Stimulated activated CD4-positive, alpha-beta T cell treated with anti-CD3 and anti-CD28 coated beads, Interleukin-12 subunit alpha, Interleukin-12 subunit beta, amount 100 ng/mL, for 24 hours (primary cell): ENCODE measurements at places on chromosomes 1 and 21.

DNA sequence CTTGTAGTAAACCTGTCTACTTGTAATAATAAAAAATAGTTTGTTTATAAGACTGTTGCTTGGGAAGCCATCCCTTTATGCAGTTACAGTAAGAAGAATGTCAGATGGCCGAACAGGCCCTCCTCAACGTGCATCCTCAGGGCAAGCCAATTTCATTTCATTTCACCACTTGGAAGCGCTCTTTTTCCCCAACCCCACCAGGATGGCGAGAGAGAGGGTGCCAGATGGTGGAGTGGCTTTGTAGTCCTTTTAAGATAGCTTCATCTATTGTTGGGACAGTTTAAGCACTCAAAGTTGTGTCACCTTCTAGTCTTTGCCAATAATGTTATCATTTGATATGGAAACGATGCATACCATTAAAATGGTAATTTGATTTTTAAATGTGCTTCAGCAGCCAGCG is 356.3 kb upstream of the CAMK1G start:
- DNase-seq: no peak

DNA sequence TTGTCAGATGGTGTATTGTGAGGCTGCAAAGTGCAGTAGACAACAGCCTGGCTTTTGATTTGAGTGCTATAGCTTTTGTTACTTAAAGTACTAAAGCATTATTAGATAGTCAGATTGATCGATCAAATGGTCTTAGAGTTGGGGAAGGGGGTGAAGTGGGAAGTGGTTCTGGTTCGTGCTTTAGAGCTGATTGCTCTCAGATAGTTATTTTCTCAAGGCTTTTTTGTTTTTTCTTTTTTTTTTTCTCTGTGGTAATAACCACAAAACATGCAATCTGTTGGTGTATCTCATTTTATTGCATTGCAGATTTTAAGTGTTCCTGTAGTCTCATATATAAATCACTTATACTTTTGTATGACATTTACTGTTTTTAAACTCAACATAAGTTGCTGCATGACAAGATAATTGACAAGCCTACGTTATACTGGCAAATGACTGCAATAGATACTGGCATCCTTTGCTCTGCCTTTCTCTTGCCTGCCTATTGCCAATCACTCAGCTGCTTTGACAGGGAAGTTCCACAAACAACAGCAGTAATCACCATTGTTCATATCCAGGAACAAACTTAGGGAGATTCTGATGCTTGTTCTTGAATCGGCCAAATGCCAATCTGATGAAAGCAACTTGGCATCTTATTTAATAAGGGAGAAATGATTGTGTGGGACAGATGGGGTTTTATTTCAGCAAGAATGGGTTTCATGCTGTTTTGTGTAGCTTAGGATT is 125.0 kb upstream of the B3GALT2 start:
- DNase-seq: no peak

DNA sequence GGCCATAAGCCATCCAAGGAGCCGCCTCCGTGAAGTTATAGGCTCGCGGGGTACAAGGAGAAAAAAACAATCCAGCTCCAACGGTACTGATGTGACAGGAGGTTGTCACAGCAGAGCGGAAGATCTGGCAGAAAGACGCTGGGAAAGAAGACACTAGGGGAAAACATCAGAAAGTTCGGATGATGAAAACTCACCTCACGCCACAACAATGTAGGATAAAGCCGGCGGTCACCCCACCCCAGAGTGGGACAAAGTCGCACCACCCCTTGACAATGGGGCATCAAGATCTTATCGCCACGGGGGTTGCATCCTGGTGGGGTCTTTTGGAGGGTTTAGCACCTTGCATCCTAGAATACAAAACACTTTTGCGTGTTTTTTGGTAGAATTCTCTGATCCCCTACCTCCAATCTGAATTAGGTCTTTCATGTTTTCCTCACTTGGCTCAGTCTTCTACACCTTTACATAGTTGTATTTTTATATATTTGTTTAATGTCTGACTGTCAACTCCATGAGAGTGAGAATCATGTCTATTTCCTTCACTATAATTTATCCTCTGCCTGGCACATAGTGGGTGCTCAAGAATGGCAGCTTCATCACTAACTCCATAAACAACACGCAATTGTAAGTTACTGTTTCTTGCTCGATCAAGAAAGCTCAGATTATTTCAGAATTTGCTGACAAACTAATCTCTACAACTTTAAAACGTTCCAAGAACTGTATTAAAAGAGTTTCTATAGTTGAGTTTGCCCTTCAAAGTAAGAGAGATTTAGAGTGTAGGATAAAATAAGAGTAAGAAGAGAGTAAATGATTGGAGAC is 611 bp upstream of the ZSWIM5 start:
- DNase-seq: no peak

GRCh38 chr1:48718116-48718630 is 58.5 kb downstream of the BEND5 start:
- no peak for DNase-seq

- DNase-seq: peak; percentile 42
Observed at GRCh38 chr1:111219557-111220286, 7.8 kb upstream of the CHI3L2 start.

- DNase-seq: no peak
Observed at GRCh38 chr1:161216945-161217712, 2.0 kb downstream of the FCER1G start.

DNA sequence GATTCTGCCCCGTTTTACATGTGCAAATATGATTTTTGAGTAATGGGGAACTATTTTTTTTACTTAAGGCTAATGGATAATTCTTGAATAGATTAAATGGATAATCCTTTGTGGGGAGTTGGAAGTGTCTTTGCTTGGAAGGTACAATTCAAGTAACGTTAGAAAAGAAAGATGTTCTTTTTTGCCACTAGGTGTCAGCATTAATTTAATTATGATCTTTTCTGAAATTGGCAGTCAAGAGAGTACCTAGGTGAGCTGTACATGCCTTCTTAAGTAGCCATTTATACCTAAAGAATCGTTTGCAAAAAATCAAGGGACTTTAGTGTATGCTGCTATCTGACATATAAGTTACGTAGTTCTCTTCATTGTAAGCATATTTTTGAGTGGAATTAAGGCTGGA is 2.2 kb downstream of the FBXO28 start:
- no peak for DNase-seq

DNA sequence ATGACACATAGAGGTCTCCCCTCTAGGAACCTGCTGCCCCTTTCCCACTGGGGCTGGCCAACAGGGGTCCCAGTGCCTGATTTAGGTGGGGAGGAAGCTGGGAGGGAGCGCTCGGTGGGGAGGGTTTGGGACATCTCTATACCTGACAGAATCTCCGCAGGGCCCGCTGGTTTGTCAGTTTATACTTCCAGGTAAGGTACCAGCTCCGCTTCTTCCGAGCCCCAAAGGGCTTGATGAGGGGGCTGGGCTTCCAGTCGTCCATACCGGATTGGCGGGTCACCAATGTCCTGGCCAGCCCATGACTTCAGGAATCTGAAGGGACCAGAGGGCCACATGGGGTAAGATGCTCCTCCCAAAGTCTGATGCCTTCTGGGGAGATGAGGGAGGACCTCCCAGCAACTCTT is 672 bp downstream of the POMGNT1 start:
- DNase-seq: no peak

GRCh38 chr1:982765-983436 is 1.0 kb upstream of the PERM1 start:
- no peak for DNase-seq

DNA sequence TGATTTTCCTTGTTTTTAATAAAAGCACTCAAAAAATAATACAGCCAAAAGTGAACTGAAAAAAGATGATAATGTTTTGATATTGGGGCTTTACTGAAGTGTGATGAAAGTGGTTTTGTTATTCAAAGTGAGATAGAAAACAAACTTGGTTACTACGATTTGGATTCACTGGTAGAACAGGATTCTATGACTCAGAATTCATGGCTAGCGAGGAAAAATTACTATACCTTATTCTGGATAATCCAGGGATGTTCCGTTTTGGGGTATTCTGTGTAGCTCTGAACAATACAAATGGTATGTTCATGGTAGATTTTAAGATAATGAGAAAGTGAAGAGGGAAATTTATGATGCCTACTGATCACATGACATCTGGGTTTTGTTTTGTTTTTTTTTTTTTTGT is 117.7 kb downstream of the NRDC start:
- no peak for DNase-seq

DNA sequence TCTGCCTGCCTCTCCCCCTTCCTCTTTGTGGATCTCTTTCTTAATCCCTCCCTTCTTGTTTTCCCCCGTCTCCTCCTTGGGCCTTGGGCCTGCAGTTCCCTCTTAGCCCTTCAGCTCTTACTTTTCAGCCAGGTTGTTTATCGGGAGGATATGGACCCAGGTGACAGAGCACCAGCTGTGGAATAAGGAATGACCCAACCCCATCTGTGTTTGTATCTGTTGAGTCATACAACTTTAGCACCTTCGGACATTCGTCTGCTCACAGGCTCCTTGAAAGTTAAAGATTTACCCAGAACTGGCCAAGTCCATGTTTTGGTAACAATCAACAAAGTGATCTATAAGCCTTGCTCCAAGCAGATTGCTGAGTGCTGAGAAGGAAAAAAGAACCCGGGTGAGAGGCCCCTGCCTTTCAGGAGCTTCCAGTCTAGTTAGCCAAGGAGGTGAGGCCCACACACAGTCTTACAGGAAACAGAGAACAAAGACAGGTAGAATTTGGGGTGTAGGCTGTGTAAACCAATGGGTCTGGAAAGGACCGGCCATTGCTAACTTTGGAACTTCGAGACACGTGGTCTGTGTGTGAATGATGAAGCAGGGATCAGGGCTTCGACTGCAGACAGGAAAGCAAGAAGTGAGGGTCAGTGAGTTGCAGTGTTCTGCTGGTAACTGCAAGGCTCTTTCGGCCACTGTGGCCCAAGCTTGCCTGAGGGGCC is 66.7 kb upstream of the F3 start:
- no peak for DNase-seq

- no peak for DNase-seq
Observed at GRCh38 chr1:167484726-167485502, 33.4 kb downstream of the CD247 start.

DNA sequence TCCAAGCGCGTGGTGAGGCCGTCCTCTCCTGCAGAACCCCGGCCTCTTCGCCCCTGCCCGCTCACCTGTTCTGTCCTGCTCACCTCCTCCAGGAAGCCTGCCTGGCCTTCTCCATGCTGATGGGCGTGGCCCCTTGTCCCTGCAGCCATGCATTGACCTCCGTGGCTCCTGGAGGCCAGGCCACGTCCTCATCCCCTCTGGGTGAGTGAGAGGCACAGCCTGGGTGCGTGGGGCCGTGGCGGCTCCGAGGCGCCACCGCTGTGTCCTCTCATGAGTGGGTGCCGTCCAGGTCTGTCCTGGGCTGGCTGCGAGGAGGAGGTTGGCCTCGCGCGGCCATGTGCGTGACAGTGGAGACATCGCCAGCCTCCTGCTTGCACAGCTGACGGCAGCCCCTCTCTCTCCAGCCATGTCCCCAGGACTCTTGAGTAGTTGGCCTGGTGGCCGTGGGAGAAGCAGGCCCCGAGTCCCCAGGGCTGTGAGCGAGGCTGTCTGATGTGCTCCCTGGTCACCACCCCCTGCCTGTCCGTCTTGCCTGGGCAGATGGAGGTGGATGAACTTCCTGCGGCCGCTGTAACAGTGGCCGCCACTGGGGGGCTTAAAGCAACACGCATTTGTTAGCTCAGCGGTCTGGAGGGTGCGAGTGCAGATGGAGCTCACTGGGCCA is 58.1 kb downstream of the PRKCZ start:
- DNase-seq: no peak

DNA sequence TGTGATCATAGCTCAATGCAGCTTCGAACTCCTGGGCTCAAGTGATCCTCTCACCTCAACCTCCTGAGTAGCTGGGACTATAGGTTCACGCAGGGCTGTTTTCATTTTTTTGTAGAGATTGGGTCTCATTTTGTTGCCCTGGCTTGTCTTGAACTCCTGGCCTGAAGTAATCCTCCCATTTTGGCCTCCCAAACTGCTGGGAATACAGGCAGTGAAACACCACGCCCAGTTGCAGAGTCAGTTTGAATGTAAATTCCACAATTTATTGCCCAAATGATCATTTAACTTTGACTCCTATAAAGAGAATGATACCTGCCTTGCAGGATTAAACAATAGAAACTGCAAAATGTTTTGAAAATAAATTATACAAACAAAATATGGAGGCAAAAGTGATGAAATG is 10.7 kb downstream of the GOLPH3L start:
- DNase-seq: no peak

GRCh38 chr1:246705368-246705767 is 18.8 kb upstream of the SCCPDH start:
- DNase-seq: no peak

- no peak for DNase-seq
Observed at GRCh38 chr1:2380816-2381591, 10.3 kb downstream of the MORN1 start.
